ENCODE measurements at places on chromosomes 1 and 21.

- no peak for DNase-seq
Measured at GRCh38 chr1:204126386-204126785, 25.5 kb downstream of the ETNK2 start.

- DNase-seq, result peak; percentile 21
Measured at GRCh38 chr1:168360151-168361021, 79.7 kb downstream of the TBX19 start.

DNA sequence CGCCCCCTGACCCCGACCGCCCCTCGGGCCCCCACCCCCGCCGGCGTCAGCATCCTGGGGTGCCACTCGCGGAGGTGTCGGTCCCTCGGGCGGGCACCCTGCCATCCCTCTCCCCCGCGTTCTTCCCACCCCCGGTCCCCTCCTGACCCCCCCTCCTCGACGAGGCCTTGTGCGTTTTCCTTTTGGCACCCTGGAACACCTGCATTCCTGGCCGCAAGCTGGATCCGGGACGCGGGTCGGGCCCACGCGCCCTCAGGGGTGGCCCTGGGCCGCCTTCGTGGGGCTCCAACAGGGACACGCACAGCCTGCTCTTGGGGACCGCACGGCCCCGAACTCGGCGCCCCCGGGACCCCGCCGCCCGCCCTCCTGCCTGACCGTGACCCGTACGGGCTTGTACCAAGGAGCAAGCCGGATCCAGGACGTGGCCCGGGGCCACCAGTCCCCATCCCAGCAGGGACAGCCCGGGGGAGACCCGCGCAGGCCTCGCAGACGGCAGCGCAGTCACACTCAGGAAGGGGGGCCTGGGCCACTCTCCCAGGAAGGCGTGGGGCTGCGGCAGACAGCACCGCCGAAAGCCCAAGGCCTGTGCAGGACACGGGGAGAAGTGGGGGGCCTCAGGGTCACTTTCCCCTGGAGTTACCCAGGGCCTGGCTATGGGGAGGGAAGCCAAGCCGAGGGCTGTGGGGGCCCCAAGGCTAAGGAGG, 579 bp upstream of the SLC19A1 start:
- DNase-seq, result no peak

DNA sequence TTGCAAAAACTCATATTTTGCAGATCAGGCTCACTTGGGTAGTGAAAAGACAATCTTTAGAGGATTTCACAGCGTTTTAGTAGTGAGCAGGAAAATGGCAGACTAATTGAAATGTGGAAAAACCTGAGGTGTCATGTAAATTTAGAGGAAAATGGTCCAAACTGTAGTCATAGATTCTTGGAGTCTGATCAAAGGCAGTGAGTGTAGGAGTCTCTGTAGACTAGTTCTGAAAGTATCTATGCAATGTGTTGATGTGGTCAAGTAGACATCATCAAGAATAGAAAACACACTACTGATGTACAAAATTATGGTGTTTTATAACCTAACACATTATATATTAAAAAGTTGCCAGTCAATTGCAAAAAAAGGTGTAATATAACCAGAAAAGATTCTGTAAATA, 143.2 kb upstream of the C1orf105 start:
- peak; percentile 63 for DNase-seq

GRCh38 chr1:10866321-10867093, 70.1 kb upstream of the CASZ1 start:
- no peak for DNase-seq

GRCh38 chr1:213393860-213394259, 342.8 kb downstream of the RPS6KC1 start:
- no peak for DNase-seq

GRCh38 chr1:209672705-209673630, 2.2 kb upstream of the G0S2 start:
- peak; percentile 73 for DNase-seq

DNA sequence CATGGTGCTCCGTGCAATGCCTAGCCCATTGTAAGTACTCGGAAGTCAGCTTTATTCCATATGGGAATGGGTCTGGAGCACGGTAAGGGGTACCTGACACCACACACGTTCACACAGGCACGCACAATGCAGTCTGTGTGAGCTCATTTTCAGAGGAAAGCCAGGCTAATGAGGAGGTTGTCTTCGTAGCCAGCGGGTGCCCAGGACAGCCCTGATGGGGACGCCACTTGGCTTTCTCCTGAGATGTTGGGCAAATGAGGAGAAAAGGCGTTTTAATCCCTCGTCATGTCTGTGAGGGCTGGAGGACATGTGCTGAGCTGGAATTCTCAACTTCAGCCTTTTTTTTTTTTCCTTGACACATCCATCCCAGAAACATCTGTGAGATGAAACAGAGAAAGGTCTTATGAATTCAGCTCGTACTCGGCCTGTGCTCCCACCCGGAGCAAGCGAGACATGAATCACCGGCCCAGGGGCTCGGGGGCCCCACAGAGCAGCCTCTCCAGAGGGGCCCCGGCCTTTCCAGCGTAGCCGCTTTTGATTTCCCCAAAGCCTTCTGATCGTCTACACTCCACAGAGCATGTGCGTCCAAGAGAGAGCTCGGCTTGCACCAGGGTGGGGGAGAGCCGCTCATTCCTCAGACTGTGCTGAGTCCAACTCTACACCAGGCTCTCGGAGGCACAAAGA, 125.1 kb downstream of the EPHB2 start:
- no peak for DNase-seq

GRCh38 chr1:179026813-179027669, 1.3 kb downstream of the FAM20B start:
- no peak for DNase-seq

GRCh38 chr1:24003331-24003972, 23.3 kb upstream of the SRSF10 start:
- peak; percentile 93 for DNase-seq

- no peak for DNase-seq
Measured at GRCh38 chr21:34333121-34333739, 30.6 kb upstream of the KCNE2 start.

GRCh38 chr21:38800046-38800758, 5.5 kb upstream of the ETS2 start:
- no peak for DNase-seq

DNA sequence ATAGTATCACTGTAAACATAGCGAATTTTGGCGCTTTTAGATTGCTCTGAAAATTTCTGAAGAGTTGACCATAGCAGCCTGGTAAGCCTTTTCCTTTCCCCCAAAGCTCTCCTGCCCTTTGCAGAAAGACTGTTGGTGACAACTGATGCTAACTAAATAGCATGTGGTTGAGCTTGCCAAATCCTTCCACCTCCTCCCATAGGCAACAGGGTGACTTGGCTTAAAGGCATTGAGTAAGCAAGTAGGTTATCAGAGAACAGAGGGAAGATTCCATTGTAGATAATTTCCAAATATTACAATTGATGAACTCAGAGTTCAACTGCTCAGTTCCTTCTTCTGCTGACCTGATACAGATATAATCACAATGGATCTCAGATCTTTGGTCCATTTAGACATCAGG, 19.9 kb upstream of the HMGCL start:
- DNase-seq, result no peak

- DNase-seq, result no peak
Measured at GRCh38 chr21:39400173-39400572, 45.4 kb downstream of the LCA5L start.

DNA sequence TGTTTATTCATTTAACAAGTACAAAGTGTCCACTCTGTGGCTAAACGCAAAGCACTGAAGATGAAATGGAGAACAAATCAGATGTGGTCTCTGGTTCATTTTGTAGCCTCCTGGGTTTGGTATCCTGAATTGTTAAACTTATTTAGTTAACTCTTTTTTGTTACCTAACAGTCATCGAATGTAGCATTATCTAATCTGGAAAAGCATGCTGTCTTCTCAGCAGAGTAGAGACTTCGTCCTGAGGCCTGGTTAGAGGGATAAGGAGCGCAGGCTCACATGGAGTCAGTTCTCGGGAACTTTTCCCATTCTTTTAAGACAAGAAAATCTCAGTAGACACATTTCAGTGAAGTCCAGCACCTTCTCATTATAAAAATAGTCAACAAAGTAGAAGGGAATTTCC, 33.1 kb upstream of the SH3D21 start:
- DNase-seq, result peak; percentile 49

GRCh38 chr1:22936681-22937080, 36.0 kb downstream of the LACTBL1 start:
- no peak for DNase-seq

GRCh38 chr1:155079487-155080311, 1.1 kb downstream of the EFNA3 start:
- DNase-seq, result no peak

- DNase-seq, result no peak
Measured at GRCh38 chr1:171753685-171754352, 12.0 kb upstream of the VAMP4 start.

GRCh38 chr1:167158813-167159275, 61.8 kb upstream of the POU2F1 start:
- no peak for DNase-seq

GRCh38 chr1:111878091-111878490, 111.4 kb downstream of the KCND3 start:
- DNase-seq, result no peak

DNA sequence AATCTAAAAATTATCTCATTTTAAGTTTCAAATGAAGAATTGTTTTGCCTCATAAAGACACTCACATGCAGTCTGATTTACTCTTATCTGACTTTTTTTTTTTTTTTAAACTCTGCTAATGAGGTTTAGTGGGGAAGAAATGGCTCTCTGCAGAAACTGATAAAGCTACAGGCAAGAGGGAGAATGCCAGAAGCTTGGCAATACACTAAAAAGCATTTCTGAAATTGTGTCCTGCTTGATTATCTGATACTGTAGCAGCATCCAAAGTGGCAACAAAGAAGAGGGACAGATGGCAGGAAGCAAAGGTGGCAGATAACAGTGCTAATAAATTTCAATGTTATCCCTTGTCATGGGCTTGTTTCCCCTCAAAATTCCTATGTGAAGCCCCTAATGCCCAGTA, 1744.9 kb downstream of the NCAM2 start:
- no peak for DNase-seq

- peak; percentile 64 for DNase-seq
Measured at GRCh38 chr1:186033847-186034271, 299.7 kb downstream of the HMCN1 start.

- peak; percentile 88 for DNase-seq
Measured at GRCh38 chr1:10796029-10796944, at the start of gene CASZ1. Gene CASZ1, minus strand, starts transcription at chr1:10796646. Its CDS starts 102,757 bp downstream, at chr1:10693889.

- peak; percentile 54 for DNase-seq
Measured at GRCh38 chr1:199857108-199857507, 170.4 kb upstream of the NR5A2 start.

- no peak for DNase-seq
Measured at GRCh38 chr1:167365360-167365759, 144.7 kb downstream of the POU2F1 start.

- DNase-seq, result peak; percentile 99
Measured at GRCh38 chr1:67686267-67687197, 1.5 kb downstream of the GADD45A start.

DNA sequence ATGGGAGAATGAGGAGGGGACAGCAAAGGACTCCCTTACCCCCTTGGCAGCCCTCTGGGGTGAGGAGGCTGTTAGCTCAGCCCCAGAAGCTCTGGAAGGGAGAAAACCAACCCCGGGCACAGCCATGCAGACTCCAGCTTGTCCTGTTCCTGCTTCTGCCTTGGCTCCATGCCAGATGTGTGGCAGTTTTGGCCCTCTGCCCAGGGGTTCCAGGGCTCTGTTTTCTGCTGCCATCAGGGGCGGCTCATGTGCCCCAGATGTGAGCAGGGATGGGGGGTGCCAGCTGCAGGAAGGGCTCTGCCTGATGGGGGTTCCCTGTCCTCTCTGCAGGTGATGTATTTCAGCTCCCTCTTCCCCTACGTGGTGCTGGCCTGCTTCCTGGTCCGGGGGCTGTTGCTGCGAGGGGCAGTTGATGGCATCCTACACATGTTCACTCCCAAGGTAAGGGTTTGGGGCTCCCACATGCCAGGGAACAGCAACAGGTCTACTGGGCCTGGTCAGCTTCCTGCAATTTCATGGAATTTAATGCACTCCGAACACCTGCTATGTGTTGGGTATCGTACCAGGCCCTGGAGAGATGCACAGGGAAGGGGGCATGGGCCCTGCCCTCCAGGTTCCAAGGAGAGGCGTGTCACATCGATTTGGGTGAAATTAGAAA, 26.1 kb downstream of the SLC6A17 start:
- no peak for DNase-seq

DNA sequence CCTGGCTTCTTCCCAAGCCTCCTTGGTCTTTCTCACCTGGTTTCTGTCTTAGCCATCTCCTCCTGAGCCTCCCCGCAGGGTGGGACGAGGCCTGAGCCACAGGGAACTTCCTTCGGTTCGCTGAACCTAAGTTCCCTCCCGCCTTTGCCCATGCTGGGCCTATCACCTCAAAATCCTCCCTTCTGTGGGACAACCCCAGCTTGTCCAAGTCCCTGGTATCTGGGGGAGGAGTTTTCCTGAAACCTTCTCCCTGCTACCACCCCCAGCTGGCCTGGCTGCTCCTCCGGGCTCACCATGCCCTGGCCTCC, 27.7 kb upstream of the VPS13D start:
- DNase-seq, result no peak

DNA sequence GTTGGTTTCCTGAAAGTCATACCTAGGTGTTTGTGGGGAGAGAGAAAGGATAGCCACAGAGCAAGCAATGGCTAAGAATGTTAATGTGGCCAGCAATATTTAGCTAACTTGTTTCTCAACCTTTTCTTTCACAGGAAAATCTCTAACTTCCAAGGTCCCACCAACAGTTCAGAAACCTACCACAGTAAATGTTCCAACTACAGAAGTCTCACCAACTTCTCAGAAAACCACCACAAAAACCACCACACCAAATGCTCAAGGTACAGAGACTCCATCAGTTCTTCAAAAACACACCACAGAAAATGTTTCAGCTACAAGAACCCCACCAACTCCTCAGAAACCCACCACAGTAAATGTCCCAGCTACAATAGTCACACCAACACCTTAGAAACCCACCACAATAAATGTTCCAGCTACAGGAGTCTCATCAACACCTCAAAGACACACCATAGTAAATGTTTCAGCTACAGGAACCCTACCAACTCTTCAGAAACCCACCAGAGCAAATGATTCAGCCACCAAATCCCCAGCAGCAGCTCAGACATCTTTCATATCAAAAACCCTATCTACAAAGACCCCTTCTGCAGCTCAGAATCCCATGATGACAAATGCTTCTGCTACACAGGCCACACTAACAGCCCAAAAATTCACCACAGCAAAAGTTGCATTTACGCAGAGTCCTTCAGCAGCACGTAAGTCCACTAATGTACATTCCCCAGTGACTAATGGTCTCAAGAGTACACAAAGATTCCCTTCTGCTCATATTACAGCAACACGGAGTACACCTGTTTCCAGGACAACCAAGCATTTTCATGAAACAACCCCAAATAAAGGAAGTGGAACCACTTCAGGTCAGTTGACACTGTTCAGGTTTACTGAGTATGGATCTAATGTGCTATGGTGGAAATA, 15.3 kb downstream of the CD55 start:
- peak; percentile 88 for DNase-seq

DNA sequence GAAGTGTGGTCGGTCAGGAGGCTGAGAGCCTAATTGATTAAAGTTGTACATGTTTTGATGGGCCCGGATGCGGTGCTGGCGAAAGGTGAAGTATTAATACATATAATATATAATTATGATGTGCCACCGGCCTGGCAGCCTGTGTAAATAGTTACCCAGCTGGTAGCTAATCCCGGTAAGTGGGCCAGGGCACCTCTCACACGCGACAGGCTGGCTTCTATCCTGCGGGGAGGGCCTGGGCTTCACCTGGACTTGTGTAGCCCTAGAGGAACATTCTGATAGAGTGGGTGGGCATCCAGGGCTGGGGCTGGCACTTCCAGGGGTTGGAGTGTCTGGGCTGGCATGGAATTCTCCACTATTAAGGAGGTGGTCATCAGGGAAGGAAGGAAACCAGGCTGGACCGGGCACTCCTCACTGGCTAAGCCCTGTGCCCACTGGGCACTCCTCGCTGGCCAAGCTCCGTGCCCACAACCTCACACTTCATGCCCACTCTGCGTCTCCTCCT, 48.3 kb downstream of the IGSF21 start:
- DNase-seq, result no peak
